Activated CD4-positive, CD25-positive, alpha-beta regulatory T cell (primary cell): ENCODE measurements at places on chromosomes 6 and 20.

DNA sequence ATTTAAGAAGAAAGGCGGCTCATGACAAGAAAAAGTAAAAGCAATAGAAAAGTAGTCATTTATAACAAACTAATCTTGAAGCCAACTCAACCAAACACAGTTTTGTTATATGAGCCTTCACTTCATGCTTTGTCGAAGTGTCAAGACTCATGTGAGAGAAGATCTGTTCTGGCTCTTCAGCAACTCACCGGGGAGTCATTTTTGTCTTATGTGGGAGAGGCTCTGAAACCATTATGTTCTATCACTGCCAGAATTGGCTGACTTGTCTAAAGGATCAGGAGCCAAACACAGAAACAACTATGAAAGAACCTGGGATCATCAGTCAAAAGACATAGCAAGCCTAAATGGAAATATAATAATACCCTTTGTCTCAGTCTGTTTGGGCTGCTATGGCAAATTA is 105.2 kb downstream of the CDK19 start:
- no peak for DNase-seq

- DNase-seq: no peak
These were observed 183.9 kb downstream of the SYNDIG1 start for GRCh38 chr20:24653306-24653705.

DNA sequence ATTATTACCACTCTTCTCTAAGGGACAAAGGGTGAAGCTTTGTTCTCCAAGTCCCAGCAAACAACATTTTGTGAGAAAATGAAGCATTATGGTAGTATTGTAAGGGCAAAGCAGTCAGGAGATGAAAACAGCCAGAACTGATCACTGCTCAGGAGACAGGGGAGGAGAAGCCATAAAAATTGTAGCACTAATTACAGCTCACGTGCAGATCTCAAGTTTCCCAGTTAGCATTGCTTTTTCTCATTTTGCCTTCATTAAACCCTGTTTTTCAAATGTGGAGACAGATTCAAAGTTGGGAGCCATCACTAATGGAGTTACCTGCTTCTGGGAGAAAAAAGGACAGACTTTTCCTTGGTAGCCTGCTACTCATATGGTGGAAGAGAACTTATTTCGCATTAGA is 210.9 kb upstream of the PDE10A start:
- no peak for DNase-seq

DNA sequence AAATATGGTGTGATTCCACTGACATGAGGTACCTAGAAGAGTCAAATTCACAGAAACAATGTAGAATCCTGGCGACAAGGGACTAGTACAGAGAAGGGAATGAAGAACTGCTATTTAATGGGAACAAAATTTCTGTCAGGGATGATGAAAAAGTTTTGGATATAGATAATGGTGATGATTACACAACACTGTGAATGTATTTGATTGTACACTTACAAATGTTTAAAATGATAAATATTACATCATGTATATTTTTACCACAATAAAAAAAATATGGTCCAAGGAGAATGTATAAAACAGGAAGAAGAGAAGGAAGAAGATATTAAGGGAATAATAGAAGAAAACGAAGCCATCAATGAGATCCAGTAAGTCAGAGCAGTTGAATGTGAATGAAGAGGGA is 8.4 kb upstream of the E2F3 start:
- DNase-seq: no peak

DNA sequence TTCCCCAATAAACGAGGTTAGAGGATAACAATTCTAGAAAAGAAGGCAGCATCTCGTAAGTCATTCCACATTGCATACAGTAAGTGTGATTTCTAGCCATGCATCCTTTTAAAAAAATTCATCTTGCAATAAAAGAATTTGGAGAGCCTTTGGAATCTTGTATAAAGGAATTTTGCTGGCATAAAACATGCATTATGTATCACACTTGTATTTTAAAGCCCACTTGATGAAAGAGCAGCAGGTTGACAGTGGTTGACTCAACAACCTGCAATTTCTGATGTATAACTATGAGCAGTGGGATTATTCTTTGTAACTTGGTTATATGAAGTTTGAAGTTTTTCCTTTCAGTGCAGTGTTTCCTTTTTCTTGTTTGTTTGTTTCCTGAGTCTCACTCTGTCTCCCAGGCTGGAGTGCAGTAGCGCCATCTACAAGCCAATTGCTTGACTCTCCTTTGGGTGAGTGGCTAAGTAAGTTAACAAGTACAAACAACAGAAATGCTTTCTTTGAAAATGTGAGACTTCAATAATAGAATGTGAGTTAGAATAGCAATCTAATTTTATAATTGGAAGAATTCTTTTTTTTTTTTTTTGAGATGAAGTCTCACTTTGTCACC is 39.9 kb downstream of the JARID2 start:
- no peak for DNase-seq

- no peak for DNase-seq
These were observed 18.7 kb downstream of the IL20RA start for GRCh38 chr6:137025786-137026730.

GRCh38 chr20:32004963-32005362 is 5.3 kb upstream of the CCM2L start:
- DNase-seq: no peak

- DNase-seq: no peak
These were observed 183.7 kb upstream of the JAG1 start for GRCh38 chr20:10857352-10858070.

DNA sequence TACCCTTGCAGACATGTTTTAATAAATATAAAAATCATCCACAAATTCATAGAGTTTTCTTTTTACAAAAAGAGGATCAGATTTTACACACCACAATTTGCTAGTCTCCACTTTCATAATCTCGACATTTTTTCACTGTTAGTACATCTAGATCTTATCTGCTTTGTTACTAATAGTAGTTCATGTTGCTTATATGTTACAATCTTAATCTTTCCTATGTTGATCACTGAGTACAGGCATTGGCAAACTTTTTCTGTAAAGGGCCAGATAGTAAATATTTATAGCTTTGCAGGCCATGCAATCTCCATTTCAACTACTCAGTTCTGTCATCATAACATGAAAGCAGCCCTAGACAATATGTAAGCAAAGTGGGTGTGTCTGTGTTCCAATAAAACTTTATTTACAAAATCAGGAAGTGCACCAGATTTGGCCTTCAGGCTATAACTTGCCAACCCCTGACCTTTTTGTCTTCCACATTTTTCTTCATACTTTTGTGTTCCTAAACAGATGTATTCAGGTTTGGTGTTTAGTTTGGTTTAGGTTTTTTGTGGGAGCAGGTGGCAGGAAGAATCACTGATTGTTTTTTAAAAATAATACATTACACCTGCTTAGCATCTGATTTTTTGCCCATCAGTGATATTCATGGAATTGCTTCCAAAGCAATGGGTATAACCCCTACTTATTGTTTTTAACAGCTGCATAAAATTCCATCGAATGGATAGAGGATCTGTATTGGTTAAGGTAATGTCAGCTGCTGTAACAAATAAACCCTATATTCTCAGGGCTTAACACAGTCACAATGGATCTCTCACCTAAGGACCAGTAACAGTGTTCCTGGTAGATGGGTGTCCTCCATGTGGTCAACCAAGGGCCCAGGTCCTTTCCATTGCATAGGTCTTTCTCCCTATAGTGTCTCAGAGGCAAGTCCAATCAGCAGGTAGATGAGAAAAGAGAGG is 61.2 kb downstream of the EYA2 start:
- DNase-seq: no peak

DNA sequence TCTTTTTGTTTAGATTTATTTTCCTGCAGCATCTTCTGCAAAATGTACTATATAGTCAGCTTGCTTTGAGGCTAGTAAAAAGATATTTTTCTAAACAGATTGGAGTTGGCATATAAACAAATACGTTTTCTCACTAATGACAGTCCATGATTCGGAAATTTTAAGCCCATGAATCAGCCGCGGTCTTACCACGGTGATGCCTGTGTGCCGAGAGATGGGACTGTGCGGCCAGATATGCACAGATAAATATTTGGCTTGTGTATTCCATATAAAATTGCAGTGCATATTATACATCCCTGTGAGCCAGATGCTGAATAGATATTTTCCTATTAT is 3.2 kb downstream of the FOXC1 start:
- no peak for DNase-seq

- DNase-seq: no peak
These were observed 136.8 kb upstream of the TCF21 start for GRCh38 chr6:133752129-133752528.

- no peak for DNase-seq
These were observed 45.6 kb upstream of the SPDEF start for GRCh38 chr6:34601706-34602105.

DNA sequence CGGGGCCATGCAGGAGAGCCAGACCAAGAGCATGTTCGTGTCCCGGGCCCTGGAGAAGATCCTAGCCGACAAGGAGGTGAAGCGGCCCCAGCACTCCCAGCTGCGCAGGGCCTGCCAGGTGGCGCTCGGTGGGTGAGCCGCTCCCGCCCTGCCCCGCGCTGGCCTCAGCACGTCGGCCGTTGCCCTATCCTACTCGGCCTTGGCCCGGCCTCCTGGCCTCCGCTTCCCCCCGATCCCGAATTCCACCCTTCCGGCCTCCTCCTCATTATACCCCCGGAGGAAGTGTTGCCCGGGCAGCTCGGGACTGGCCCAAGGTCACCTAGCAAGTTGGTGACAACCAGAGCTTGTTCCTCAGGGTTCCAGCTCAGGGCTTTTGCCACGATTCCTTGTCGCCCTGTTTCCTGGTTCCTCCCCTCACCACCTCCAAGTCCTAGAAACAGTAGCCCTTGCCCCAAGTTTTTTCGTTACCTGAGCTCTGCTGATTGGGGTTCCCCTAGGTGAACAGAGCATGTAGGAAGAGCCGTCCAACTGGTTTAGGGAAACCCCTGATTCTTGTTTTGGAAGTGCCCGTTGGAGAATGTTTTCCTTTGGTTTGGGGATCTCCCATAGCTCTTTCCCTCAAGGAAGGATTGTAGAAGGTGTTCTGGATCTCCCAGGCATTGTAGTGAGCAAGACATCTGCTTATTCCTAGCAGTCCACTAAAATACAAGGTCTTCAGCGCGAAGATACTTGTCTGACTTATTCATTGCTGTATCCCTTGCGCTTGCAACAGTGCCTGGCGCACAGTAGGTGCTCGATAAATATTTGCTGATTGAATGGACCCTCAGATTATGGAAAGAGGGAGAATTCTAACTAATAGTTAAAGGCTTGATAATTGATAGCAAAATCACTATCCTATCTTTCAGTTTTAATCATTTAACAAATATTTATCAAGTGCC is 641 bp downstream of the ARFGEF2 start:
- no peak for DNase-seq

- DNase-seq: no peak
These were observed 114.4 kb upstream of the MAP3K7 start for GRCh38 chr6:90701146-90701781.

DNA sequence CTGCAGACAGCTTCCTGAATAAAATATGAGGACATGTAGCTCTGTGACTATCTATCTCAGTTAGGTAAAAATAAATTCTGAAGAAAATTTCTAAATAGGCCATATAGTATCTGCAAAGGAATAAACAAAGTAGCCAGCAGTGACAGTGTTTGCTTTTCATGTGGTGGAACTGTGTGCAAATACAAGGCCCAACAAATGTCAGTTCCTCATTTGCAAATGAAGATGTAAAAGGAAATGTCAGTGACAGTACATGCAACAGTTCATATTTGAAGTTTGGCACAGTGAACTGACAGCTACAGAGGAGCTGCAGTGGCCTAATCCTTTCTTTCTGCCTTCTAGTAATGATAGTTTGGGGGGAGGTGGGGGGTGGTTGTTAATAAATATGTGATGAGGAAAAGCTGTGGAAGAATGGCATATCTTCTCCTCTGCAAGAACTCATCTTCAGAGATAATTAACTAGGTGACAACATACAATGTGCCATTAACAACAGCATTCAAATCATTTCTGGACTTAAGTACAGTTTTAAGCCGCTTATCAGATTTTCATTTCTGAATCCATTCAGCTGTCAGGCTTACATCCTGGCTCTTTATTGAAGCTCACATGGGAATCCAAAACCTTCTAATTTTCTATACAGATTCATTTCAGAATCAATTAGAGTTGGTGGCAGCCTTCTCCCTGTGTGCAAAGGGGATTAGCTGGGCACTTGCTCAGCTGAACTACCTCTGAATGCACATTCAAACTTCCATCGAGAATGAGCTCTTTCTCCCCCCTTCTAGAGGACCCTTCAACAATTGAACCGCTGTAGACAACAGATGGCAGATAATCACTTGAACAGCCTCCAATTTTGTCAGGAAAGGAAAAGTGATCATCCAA is 1059.0 kb upstream of the EPHA7 start:
- no peak for DNase-seq

- no peak for DNase-seq
These were observed 1414.1 kb upstream of the EYS start for GRCh38 chr6:67121115-67121514.

GRCh38 chr6:14959324-14959885 is 286.5 kb upstream of the JARID2 start:
- DNase-seq: no peak

DNA sequence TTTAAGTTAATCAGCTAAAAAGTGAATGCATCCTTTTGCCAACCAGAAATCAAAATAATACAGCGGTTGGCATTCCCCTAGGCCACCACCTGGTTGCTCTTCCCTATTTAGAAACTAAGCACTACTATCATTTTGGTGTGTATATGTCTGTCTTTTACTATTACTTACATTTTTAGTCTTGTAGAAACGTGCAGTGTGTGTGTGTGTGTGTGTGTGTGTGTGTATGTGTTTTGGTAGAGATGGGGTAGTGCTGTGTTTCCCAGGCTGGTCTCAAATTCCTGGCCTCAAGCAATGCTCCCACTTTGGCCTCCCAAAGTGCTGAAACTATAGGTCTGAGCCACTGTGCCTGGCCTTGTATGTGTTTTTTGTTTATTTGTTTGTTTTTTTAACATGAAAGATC is 27.4 kb downstream of the MYO6 start:
- no peak for DNase-seq

GRCh38 chr6:142702501-142703460 is 242.2 kb downstream of the HIVEP2 start:
- DNase-seq: no peak

GRCh38 chr6:30152016-30152673 is 8.9 kb downstream of the TRIM10 start:
- no peak for DNase-seq

DNA sequence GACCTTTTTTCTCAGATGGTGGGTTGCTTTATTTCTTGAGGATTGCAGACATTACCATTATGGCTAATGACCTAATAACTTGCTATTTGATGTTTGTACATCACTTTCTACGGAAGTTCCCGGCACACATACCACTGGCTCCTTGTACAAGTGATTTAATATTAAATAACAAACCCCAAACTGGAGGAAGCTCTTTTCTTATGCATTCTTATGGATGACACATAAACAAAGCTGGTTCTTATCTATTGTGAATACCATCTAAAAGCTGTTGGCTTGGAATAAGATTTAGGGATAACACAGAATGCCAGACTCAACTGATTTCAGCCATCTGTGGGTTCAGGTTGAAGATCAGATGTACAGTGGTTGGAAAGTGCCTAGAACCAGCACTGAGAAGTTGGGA is 272.6 kb downstream of the TSHZ2 start:
- no peak for DNase-seq

GRCh38 chr6:26034905-26035304 is 52.3 kb upstream of the HFE start:
- DNase-seq: no peak
